ENCODE measurements at places on chromosomes 6 and 20.

DNA sequence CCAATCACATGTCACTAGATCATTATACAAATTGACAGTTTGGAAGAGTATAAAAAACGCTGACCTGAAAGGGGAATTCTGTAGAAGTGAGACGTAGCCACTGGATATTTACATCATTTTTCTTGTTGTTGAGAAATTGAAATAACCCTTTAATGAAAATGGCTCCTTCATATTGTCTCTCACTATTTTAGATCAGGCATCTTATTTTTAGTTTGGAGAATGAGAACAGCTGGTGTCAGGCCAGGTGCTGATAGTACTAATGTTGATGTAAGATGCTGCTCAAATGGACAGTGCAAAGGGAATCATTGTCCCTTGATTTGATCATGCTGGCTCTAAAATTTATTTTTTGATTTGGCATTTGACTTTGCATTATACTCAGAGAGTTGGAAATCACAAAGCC, 17.4 kb downstream of the NKAIN2 start:
- no peak for DNase-seq

GRCh38 chr6:40845553-40845952, 193.5 kb downstream of the UNC5CL start:
- DNase-seq: peak; percentile 48

- DNase-seq: no peak
Observed at GRCh38 chr6:52016915-52017748, 70.3 kb downstream of the PKHD1 start.

GRCh38 chr6:139738801-139739455, 364.5 kb upstream of the CITED2 start:
- DNase-seq: no peak
